ENCODE measurements at places on chromosomes 3 and 15.

- DNase-seq = no peak
These were observed 112.9 kb downstream of the CORO2B start for GRCh38 chr15:68691705-68692104.

DNA sequence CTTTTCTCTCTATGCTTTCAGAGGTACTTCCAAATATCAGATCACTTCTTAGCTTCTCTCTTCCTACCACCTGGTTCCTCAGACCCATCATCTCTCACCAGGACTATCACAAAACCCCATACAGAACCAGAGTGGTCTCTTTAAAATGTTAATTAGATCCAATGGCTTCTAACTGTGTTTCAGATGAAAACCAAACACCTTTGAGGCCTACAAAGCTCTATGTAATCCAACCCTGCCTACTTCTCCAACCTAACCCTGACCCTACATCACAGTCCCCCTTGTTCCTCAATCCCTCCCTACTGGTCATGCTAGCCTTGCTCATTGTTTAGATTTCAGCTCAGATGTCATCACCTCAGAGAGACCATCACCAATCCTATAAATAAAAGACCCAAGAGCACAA is 34.8 kb downstream of the SUMF1 start:
- DNase-seq = no peak

- no peak for DNase-seq
These were observed 18.2 kb upstream of the PLCL2 start for GRCh38 chr3:16866571-16866970.

DNA sequence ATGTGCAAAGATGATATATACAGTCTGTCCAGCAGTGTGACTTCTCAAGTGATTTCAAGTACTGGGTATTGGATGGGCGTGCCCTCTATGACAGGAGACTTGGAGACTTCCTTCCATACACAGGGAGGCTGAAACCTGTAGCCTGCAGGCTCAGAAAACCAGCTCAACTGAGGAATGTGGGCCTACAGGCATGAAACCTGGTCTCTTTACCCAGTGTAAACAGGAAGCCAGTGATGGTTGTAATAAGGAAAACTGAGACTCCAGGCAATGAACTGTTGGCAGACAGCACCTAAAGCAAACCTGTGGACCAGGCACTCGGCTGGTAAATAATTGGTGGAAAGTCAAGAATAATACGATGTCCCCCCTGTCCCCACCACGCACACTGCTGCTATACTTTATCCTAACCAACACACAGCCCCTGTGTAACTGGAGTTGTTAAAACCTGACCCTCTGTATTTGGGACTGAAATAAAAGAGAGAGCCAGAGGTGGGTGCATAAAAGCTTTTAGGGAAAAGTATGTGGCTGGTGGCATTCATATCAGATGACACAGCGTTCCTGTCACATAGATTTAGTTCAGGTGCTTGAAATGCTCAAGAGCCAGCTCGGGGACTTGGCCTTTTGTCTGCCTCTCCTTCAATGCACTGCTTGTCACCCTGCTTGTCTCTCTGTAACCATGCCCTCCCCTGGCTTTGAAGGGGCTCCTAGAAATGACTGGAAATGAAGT is 144.7 kb downstream of the TPRG1 start:
- DNase-seq = no peak

- no peak for DNase-seq
These were observed 524.2 kb upstream of the LMCD1 start for GRCh38 chr3:7977245-7978086.

DNA sequence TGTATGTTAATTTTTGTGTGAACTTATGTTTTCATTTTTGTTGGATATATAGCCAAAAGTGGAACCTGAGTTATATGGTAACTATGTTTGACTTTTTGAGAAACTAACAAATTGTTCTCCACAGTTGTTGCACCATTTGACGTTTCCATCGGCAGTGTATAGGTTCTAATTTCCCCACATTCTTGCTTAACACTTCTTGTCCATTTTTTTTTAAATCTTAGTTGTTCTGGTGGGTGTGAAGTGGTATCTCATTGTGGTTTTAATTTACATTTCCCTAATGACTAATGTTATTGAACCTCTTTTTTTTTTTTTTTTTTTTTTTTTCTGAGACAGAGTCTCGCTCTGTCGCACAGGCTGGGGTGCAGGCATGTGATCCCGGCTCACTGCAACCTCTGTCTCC is 8.0 kb downstream of the NISCH start:
- DNase-seq = no peak

DNA sequence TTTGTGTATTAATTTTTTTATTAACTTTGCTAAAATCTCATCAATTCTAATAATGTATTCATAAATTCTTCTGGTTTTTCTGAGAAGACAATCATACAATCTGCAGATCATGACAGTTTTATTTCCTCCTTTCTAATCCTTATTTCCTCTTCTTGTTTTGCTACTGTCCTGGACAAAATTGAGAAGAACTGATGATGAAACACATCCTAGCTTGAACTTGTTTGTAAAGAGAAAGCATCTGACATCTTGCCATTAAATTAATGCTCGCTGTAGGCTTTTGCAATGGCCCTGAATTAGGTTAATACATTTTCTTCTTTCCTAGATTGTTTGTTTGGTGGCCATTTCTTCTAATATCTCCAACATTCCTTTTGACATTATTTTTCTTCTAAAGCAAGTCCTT is 110.9 kb upstream of the TPM1 start:
- no peak for DNase-seq

DNA sequence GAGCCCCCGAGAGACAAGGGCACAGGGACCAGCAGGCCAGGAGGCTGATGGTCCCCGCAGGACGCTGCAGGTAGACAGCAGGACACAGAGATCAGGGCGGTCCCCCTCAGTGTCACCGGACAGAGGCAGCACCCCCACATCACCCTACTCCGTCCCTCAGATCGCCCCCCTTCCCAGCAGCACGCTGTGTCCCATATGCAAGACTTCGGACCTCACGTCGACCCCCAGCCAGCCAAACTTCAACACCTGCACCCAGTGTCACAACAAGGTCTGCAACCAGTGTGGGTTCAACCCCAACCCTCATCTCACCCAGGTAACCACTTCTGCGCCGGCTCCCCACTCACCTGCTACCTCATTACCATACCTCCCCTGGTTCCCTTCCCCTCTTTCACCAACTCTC is 49.1 kb upstream of the APEH start:
- DNase-seq = no peak

GRCh38 chr3:46276497-46277099 is 34.3 kb downstream of the CCR3 start:
- DNase-seq = peak; percentile 82

- no peak for DNase-seq
These were observed 2.2 kb upstream of the ISG20 start for GRCh38 chr15:88636654-88637053.

GRCh38 chr3:153161714-153162512 is at the start of gene RAP2B:
RAP2B (plus strand) TSS chr3:153162226; CDS start chr3:153162694, 468 bp downstream.
- DNase-seq = peak; percentile 95

- no peak for DNase-seq
These were observed 10.0 kb downstream of the UBR1 start for GRCh38 chr15:43095708-43096347.

DNA sequence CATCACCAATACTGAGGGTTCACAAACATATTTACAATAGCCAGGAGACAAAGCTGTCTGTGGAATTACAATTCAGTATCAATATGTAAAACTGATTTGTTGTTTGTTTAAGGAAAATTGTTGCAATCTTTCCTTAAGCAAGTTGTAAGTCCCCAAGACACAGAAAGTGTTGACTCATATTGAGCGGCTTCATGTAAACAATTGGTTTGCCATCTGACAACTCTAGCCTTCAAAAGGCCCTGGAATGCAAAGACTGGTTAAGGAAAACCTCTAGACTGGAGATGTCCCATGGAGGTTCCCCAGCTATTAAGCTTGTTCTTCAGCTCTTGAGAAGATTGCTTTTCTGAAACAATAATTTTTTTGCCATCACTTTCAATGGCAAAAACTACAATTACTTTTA is 283.7 kb upstream of the PROK2 start:
- no peak for DNase-seq
